ENCODE measurements at places on chromosomes 4 and X.
A peak's percentile ranks its signal among the peaks of the same experiment; 100 is the strongest.

DNA sequence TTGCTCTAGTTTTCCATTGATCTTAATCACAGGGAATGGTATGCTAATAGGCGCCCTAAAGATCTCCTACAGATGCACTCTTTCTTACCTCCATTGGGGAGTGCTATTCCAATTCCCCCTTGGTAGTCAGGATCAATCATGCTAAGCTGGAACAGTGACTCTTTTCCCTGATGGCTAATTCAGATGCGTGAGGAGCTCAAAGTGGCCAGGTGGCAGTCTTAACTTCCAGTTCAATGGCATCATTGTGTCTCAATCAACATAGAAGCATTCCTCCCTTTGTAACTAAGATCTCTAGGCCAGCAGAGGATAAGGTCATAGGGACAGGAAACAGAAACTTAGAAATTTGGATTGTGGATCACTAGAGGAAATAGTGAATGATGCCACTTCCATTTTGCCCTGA is 216.8 kb downstream of the GRID2 start:
- no peak for DNase-seq

DNA sequence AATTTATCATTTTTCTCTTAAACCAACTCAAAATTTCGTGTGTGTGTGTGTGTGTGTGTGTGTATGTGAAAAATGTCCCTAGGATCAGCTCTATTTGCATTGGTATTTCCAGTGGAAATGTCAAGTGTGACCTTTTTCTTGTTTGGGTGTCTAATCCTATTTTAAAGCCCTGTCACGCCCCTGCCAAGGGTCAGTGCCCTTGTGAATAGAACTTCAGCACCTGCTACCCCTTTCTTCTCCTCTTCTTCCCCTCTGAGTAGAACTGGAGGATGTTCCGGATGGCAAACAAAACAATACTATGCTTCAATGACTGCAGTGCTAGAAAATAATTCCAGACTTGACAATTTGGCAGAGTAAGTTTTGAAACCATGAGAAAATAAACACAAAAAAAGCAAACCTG is 67.3 kb downstream of the SPRY1 start:
- DNase-seq = no peak

- no peak for DNase-seq
These were observed 13.7 kb upstream of the TMPRSS11B start for GRCh38 chr4:68259191-68259590.

GRCh38 chrX:79161655-79162054 is 17.2 kb downstream of the GPR174 start:
- no peak for DNase-seq

DNA sequence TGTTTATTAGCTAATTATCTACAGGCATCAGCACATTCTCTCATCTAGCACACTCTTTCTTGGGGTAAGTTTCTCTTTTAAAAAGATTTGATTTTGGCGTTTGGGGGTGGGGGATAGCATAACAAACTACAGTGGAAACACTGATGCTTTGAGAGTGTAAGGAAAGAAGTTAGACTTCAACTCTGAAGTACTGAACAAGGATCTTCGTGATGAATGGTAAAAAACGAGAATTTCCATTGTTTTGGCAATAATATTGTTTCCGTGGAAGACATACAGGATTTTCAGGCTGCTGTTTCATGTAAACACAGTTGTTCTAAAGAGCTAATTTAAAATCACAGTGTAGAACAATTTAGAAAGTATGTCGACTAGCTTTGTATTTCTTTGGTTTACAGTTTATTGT is 451 bp downstream of the LPAR4 start:
- no peak for DNase-seq

GRCh38 chr4:41598580-41598979 is 60.6 kb downstream of the LIMCH1 start:
- no peak for DNase-seq

DNA sequence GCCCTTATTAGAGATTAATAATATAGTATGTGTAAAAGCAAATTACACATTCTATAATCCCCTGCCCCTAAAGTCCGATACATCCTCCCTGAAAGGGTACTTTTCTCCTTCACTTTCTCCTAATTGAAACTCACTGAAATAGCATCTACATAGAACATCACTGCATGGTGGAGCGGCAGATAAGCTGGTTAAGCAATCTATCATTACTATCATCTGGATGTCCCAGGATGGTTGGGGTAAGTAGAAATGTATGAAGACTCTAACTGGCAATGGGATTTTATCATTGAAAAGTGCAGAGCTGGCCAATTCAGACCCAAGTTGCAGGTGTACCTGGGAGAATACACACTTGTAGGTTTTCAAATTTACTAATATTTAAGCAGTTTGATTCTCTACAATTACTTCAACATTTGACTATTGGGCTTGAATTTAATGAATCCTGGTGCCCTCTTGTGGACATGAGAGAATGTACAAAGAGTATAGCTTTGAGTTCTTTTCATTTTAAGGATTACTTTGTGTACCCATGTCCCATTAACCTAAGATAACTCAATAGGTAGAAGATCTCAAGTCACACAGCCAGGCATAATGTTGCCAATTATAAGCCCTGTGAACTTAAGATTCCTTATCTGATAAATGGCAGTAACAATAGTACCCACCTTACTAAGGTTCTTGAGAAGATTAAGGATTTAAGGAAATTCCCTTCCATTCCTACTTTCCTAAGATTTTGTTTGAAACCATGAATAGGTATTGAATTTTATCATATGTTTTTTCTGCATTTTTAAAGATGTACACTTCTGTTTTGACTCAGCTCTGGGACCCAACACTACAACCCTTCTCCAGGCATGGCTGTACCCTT is 69.8 kb downstream of the SHROOM3 start:
- DNase-seq = no peak

GRCh38 chr4:95265814-95266740 is 282.7 kb downstream of the UNC5C start:
- DNase-seq = no peak

DNA sequence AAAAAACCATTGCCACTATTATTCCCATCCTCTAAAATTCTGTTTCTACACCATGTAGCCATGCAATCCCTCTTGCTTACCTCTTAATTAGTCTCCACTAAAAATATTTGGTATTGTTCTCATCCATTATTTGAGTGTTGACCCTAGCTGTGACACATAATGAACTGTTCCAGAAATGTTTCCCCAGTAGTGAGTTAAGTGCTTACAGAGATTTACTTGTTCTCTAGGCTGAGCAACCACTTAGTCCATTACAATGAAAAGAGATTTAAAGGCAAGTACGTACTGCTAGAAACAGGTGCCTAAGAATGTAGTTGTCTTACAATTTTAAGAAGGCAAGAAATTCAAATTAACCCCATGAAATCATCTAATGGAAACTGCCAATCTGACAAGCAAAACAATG is 112.7 kb upstream of the PTPN13 start:
- DNase-seq = no peak

DNA sequence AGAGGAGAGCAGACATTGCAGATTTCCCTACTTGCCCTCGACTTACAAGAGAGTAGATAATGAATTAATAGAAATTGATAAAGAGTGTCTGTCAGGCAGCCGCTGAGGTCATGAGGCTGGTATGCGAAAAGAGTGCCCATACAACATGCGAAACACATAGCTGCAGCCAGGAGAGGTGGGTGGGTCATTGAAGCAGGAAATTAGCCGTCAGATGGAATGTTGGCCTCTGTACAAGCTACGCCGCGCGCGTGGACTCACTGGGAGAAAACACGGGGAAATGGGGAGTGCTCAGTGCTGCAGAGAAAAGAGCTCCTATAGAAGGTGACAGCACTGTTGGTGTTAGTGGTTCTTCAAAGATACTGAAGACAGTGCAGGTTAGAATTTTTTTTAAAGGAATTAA is 125.1 kb downstream of the RAPGEF2 start:
- no peak for DNase-seq

DNA sequence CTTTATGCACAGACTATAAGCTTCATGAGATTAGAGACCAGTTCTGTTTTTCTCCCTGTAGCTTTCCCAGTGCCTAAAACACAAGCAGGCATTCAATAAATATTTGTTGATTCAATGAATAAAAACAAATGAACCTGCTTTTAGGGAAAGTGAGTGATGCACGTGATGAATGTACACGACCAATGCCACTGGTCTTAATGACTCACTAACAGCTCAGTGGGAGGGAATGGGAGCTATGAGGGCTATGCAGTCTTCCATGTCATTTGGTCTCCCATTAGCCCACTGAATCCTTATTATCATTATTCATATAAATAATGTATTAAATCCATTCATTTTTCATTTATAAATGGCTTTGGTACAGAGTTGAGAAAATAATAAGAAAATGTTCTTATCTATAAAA is 247.4 kb downstream of the FBXO8 start:
- DNase-seq = no peak

- no peak for DNase-seq
These were observed 3.2 kb downstream of the PITX2 start for GRCh38 chr4:110619463-110620247.

DNA sequence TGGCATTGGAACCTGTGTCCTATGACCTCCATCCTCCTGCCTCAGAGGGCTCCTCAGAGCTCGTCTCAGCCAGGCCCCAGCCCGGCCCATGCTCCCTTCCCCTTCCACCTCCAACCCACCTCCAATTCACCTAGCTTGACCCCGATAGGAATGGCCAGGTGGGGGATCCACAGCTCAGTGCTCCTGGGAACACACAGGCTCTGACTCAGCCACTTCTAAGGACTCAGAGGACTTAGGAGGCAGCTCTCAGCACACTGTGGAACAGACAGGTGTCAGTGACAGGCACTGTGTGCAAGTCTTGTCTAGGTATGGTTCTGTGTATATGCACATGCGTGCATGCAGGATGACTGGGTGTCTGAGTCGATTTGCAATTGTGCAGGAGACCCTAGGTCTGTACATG is 44.8 kb downstream of the PJA1 start:
- no peak for DNase-seq

DNA sequence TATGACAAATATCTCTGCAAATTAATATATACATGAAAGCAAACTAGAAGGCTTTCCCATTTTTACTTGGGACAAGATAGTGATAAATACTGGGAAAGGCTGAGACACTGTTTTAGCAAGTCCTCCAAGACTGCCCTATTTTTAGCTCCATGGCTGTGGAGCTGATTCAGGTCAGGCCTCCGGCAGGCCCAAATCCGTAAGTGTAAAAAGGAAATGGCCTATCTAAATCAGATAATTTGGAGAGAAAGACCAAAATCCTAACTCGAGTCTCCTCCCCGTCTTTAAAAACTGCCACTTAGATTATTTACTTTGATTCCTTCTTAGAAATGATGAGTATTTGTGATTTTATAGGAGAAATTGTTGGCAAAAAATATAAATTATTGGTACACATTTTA is 2.9 kb downstream of the OTUD4 start:
- DNase-seq = no peak

DNA sequence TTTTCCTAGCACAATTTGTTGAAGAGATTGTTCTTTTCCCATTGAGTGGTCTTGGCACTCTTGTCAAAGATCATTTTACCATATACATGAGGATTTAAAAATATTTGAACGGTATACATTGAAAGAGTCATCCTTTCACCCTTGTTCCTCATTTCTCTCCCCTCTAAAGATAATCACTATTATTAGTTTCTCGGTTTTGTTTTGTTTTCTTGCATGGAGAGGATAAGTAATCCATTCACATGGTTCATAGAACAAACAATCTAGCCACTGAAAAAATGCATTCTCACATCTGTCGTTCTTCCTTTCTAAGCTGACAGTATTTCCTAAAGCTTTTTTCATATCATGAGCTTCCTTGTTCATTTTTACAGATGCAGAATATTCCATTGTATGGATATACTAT is 39.2 kb upstream of the MSMO1 start:
- DNase-seq = no peak

GRCh38 chr4:5460106-5460801 is 248.1 kb downstream of the EVC2 start:
- peak; percentile 65 for DNase-seq

DNA sequence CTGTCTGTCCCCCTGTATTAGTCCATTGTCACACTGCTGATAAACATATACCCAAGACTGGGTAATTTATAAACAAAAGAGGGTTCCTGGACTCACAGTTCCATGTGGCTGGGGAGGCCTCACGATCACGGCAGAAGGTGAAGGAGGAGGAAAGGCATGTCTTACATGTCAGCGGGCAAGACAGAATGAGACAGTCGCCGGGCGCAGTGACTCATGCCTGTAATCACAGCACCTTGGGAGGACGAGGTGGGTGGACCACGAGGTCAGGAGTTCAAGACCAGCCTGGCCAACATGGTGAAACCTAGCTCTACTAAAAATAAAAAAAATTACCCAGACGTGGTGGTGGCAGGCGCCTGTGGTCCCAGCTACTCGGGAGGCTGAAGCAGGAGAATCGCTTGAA is 24.7 kb downstream of the IL3RA start:
- DNase-seq = no peak

DNA sequence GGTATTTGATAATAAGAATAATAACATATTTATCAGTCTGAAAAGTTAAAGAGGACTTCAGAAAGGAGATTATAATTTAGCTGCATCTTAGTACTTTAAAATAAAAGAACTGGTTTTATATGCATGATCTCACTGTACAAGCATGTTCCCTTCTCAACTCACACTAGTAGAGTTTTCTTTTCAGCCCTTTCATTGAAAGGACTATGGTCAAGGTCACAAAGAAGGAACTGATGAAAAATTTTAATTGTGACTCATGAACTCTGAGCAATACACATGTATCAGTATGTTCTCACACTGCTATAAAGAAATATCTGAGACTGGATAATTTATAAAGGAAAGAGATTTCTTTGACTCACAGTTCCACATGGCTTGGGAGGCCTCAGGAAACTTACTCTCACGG is 73.7 kb upstream of the NDST4 start:
- DNase-seq = no peak

DNA sequence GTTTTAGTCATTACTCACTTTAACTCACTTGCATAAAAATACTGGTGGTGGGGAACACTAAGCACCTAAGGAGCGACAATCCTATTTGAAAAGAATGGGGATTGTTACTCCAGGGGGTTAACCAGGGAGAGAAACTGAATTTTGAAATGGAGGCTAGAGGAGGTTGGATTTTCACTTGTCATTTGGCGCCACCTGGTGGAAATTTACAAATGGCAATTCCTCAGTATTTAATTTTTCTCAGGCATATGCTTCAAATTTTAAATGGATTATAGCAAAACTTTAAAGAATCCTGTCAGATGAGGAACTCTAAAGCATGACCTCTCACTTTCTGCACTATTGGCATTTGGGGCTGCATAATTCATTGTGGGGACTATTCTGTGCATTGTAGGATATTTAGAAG is 2.7 kb upstream of the GEMIN8 start:
- DNase-seq = no peak

DNA sequence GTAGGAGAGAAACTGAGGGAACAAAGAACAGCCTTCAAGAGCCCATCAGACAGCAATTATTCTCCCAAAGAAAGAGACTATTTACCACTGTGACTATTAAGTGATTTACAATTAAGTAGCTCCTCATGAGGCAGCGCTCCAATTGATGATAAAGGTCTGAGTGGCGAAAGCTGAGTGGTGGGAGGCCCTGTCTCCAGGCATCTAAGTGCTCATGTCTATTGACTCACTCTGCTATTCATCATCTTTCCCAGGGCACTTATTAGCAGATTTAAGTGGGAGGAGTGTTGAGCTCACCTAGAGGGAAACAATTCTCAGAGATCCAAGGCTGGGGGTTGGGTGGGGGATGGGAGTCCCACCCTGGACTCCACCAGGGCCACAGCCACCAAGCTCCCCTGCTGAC is 23.3 kb downstream of the AMER1 start:
- DNase-seq = no peak

GRCh38 chrX:39377157-39377556 is 575.9 kb downstream of the MID1IP1 start:
- DNase-seq = no peak
